ENCODE measurements at places on chromosomes 12 and 14. TPM values are rescaled to one million over a fixed set of nuclear protein-coding genes. Genes with fewer than 3 reads are reported as not detected.

The RBMS2 gene
- total RNA-seq: 18.7 TPM

The GLS2 gene
- total RNA-seq: 2.1 TPM

The DPPA3 gene
- not detected for total RNA-seq

The PDE3A gene
- not detected for total RNA-seq

The C12orf50 gene
- total RNA-seq: not detected

The TPH2 gene
- not detected for total RNA-seq

The ANP32D gene
- total RNA-seq: not detected

The KRT6A gene
- 3,851 TPM for total RNA-seq

The ARHGDIB gene
- 50.9 TPM for total RNA-seq

The SPTB gene
- total RNA-seq: not detected

The VPS33A gene
- total RNA-seq: 16.5 TPM
